Hematopoietic multipotent progenitor cell treated with erythropoietin and hydrocortisone succinate and interleukin-3 and kit ligand, for 15 days (in vitro differentiated cells): ENCODE measurements at places on chromosomes 7 and 10.

- no peak for DNase-seq
These were observed 113.4 kb downstream of the ST7 start for GRCh38 chr7:117066668-117067067.

DNA sequence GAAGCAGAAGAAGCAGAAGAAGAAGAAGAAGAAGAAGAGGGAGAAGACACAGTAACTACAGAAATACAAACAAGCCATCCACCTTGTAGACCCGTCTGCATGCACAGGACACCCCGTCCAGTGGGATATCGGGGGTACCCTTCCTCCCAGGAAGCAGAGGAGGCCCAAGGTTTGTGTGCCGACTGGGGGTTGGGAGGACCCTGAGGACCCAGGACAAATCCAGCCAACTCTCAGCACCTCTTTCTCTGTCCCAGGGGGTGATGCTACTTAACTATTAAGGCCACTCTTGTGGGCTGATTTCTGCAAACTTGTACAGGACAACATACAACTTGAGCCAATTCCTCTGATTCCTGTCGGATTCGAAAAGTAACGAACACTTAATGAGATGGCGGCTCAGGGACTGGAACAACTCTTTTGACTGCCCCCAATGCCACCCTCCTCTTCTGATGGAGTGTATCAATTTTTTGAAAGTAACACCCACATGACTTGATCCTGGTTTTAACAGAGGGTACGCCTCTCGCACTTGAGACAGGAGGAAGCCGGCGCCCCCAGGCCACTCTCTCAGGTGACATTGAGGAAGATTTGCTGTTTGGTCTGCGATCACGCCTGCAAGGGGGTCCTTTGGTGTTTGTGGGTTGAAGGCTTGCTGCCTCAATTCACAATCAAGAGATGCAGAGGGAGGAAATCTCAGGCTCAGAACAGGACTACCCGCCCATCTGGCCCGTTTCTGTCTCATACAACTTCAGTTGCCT, 192.6 kb downstream of the TNS3 start:
- no peak for DNase-seq

DNA sequence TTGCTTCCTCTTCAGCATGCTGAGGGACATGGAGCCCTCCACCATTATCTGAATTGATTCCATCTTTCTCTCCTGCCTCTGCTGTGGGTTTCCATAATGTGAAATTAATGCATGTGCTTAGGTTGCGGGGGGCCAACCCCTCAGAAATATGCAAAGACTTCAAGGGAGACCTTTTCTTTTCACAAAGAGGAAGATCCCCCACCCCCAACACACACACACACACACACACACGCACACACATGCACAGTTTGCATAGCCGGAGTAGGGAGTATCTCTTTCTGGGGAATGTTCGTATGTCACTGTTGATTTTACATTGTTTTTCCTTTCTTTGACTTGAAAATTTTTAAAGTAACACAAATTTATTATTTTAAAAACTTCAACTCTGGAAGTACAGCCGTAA, 193.5 kb downstream of the MGMT start:
- DNase-seq = no peak

GRCh38 chr10:60883187-60883586, 60.8 kb downstream of the RHOBTB1 start:
- DNase-seq = no peak

- DNase-seq = no peak
These were observed 21.8 kb upstream of the AKR1B1 start for GRCh38 chr7:134480730-134481129.

- DNase-seq = no peak
These were observed 63.7 kb downstream of the PTEN start for GRCh38 chr10:87927091-87927490.

- no peak for DNase-seq
These were observed 83.5 kb downstream of the OTUD1 start for GRCh38 chr10:23522345-23522744.

DNA sequence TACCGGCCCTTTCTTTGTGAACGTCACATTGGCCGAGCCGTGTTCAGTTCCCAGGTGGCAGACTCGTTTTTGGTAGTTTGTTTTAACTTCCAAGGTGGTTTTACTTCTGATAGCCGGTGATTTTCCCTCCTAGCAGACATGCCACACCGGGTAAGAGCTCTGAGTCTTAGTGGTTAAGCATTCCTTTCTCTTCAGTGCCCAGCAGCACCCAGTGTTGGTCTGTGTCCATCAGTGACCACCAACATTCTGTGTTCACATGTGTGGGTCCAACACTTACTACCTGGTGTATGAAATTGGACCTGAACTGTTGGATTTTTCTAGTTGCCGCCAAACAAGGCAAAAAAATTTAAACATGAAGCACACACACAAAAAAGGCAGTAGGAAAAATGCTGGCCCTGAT, 9.9 kb upstream of the CSGALNACT2 start:
- no peak for DNase-seq
